ENCODE measurements at places on chromosomes 12 and 14.

GRCh38 chr12:123530668-123531067, 2.9 kb downstream of the RILPL1 start:
- DNase-seq: no peak

GRCh38 chr14:90455100-90455571, 58.3 kb downstream of the CALM1 start:
- no peak for DNase-seq

DNA sequence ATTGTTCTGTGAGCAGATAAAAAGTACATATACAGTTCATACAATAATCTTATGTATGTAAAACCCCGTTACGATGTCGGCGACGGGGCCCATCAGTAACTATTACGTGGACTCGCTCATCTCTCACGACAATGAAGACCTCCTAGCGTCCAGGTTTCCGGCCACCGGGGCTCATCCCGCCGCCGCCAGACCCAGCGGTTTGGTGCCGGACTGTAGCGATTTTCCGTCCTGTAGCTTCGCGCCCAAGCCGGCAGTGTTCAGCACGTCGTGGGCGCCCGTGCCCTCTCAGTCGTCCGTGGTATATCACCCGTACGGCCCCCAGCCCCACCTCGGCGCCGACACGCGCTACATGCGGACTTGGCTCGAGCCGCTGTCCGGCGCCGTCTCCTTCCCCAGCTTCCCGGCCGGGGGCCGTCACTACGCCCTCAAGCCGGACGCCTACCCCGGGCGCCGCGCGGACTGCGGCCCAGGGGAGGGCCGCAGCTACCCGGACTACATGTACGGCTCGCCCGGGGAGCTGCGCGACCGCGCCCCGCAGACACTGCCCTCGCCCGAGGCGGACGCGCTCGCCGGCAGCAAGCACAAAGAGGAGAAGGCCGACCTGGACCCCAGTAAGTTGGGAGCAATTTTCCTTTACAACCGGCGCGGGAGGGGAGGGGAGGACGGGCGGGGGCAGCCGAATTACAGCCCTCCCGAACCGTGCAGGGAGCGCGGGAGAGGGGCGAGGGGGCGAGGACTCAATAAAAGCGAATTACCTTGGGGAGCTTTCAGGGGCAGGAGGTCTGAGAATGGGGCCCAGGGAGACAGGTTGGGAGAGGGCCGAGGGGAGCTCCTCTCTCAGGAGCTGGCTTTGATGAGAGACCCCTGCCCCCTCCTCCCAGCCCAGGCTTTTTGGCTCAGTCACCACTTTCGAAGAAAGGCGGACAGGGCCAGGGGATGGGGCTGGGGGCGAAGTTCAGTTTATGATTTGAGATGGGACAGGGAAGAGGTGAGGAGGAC, at the start of gene HOXC9:
Gene HOXC9, plus strand, starts transcription at position 46 of the 999 bp plus-strand sequence. Its CDS starts 28 bp downstream, at position 74.
- no peak for DNase-seq

- no peak for DNase-seq
Measured at GRCh38 chr12:107404981-107405380, 280.6 kb upstream of the PWP1 start.

- DNase-seq: peak; percentile 64
Measured at GRCh38 chr12:57844709-57845477, 1.6 kb downstream of the CTDSP2 start.

DNA sequence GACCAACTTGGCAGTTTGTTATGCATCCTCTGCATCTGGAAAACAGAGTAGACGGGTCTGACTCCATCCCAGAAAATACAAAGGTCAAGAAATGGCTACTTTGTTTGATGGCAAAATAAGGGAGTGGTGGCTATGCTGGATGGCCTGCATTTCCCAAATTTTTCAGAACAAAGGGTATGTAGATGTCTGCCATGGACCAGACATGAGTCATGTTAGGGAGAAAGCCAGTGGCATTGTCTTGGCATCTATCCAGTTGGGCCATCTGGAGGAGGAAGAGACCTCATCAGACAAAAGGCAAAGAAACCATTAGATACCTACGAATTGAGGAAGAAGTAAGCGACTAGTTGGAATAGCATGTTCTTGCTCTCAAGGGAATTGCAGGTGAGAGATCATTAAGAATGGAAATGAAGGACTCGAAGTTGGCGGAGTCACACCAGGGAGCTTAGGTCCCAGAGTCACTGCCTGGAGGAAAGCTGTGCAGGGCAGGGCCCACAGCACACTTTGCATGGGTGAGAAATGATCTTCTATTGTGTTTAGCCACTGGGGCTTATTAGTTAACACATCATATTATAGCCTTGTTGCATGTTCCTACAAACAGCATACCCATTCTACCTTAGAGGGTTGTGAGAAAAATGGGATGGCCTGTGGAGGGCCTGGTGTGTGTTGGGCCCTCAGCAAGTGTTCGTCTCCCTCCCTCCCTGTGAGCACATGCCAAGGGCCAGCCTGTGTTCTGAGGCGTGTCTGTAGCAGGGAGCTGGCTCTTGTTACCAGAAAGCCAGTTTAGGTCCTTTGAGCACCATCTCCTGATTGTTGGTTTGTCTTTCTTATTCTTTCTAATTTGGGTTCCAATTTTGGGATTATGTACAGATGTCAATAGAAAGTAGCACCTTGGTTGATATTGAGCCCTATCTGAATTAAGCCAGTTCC, 119.4 kb downstream of the KTN1 start:
- DNase-seq: no peak

DNA sequence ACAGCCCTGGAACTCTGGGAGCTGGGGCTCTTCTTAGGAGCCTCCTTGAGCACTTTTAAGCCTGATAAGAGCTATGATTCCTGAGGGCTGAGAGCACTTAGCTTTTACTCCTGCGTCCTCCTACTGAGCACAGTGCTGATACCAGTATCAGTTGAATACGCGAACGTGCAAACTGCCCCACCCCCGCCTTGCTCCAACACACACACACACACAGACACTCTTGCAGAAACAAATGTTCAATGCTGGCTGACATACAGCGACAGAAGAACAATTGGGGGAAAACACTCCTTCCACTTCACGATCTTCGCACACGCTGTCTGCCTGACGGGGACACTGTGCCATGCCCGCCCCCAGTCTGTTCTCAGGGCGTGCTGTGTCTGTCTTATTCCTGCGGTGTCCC, 57.2 kb upstream of the DLK1 start:
- no peak for DNase-seq

GRCh38 chr12:115088995-115089841, 405.2 kb upstream of the TBX3 start:
- DNase-seq: no peak

GRCh38 chr14:96584199-96584906, 82.2 kb downstream of the PAPOLA start:
- DNase-seq: no peak

DNA sequence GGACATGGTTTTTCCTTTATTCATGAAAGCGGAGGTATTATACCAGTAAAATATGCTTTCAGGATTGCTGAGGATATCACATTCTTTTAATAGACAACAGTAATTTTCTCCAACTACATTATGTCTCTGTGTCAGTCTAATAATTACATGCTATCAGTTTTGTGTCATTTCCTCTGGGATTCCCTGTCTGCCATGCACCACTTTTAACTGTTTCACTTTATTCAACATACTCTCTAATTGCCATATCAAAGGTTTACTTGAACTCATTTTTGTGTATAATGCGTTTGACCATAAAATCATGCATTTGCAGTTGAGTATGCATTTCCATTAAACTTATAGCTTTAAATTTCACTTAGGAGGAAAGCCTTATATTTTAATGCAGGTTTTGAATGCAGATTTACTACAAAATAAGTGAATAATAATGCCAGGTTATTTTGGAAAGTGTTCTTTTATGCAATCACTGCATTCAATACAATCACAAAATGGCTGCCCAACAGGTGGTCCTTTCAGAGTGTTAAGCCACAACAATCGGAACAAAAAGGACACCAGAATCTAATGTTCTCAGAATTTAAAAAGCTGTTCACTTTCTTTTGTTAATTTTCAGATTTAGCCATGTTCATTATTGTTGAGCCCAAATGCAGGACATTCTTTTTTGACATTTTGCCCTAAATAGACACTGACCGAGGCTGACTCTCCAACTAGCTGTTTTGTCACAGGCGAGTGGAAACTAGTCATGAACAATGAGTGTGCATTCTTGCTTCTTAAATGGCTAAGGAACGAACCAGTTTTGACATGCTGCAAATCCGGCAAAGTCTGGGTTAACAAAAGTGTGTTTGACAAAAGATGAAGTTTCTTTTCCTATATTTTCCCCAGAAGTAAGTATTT, 40.9 kb downstream of the MBIP start:
- no peak for DNase-seq

GRCh38 chr14:22996768-22997654, 12.9 kb downstream of the C14orf93 start:
- DNase-seq: no peak

GRCh38 chr14:41597647-41598046, 9.0 kb upstream of the LRFN5 start:
- DNase-seq: no peak

GRCh38 chr12:30878024-30878423, 48.5 kb upstream of the TSPAN11 start:
- no peak for DNase-seq

DNA sequence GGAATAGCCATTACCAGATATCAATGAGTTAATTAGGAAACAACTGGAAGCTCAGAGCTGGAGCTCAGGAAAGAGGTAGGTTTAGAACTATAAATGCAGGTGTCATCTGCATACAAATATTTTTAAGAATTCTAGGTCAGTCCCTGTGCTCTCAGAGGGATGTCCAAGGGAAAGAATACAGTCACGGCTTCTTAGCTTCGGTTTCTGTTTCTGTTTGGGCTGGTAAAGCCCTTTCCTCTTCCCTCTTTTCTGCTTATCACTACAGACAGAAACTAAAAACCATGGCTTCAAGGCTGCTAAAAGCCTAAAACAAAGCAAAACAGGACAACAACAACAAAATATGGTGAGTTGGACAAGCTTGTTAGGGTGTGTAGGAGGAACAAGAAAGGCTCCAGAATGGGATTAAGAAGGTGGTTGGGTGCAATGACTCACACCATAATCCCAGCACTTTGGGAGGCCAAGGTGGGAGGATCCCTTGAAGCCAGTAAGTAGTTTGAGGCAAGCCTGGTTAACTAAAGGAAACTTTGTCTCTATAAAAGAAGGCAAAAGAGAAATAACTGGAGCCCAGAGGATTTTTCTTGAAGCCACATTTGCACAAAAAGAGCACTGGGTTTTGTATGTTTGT, 113.0 kb downstream of the SEC23A start:
- DNase-seq: no peak

GRCh38 chr14:75479770-75480600, 42.3 kb upstream of the BATF start:
- no peak for DNase-seq

DNA sequence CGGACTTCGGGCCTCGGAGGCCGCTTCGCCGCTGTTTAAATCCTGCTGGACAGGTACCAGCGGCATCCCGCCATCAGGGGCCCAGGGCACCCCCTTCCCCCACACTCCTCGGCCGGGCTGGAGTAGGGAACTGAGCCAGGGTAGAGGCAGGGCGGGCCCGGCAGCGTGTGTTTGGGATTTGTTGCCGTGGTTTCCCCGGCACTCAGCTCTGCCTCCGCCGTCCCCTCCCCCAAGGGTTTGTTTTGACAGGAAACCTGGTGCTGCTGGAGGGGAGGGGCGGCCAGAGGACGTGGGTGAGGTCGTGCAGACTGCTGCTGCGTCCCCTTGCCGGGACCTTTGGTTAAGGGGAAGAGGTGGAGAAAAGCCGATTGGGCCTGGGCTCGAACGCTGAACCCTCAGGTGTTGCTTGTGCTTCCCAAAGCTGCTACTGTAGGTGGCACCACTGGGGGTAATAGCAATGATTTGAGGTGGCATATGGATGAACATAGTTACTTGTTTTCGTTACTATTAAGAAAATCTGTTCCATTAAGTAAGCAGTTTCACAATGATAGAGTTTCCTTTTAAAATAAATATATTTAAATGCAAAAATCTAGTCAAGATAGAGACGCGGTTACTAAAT, 778 bp downstream of the TCP11L2 start:
- peak; percentile 87 for DNase-seq

- DNase-seq: no peak
Measured at GRCh38 chr12:740921-741320, 11.5 kb upstream of the WNK1 start.

GRCh38 chr12:120540445-120540844, 6.3 kb downstream of the RNF10 start:
- no peak for DNase-seq

DNA sequence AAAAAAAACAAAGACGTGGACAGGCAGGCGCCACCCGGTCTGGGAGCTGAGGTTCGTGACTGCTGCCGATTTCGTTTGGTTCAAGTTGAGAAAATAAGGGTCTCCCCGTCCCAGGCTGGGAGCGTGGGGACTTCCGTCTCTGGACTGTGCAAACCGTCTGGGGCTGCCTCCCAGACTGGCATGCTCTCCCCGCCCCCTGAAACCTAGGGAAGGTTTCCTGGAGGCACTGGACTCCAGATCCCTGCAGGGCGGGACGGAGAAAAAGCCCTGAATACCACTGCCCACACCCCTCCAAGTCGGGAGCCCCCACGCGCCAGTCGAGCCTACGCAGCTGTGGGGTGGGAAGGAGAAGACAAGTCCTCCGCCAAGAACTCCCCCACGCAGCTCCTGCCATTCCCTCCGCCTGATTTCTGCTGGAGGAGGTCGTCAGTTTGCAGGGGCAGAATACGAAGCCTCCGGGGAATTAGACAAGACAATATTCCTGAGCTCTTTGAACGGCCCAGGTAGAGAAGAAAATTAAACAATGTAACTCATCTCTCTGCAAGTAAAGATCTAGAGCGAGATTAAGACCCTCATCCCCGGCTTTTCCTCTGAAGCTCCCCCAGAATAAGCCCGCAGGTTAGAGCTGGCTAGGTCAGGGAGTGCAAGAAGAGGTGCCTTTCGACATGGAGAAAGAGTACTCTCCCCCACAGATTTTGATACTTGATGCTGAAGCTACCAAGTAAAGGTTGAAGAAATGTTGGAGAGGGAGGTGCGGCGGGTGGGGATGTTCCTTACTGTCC, 10.4 kb upstream of the HOXC13 start:
- DNase-seq: no peak

GRCh38 chr12:6959058-6959804, 8.1 kb downstream of the PTPN6 start:
- no peak for DNase-seq

- peak; percentile 71 for DNase-seq
Measured at GRCh38 chr12:121579981-121580868, 598 bp downstream of the KDM2B start.

GRCh38 chr14:90091393-90091792, 29.6 kb downstream of the KCNK13 start:
- no peak for DNase-seq

DNA sequence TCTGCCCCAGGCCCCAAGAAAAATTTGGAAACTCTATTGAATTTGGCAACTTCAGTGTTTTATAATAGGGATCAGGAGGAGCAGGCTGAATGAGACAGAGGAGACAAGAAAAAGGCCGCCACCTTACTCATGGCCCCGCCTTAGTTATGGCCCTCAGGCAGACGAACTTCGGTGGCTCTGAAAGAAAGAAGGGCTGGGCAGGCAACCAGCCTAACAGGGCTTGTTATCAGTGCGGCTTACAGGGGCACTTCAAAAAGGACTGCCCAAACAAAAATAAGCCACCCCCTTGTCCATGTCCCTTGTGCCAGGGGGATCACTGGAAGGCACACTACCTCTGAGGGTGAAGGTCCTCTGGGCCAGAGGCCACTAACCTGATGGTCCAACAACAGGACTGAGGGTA, 146.3 kb upstream of the ATF7IP start:
- no peak for DNase-seq

DNA sequence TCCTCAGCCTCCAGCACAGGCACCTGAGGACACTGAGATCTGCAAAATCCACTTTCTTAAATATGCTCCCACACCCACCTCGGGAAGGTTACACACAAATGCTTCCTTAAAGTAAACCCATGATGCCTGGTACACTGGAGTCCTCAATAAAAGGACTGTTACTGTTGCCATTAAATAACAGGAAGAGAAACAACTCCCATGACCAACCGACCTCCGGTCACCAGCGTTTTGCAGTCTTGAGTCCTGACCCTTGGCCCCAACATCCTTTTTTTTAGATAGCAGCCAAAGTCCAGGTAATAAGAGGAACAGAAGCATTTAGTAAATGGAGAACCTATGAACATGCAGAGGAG, 42.4 kb downstream of the ITPK1 start:
- no peak for DNase-seq
